Stimulated activated CD4-positive, alpha-beta T cell treated with anti-CD3 and anti-CD28 coated beads, Interleukin-4, amount 100 ng/mL, for 48 hours (primary cell): ENCODE measurements at places on chromosomes 12 and 14.
A peak's percentile ranks its signal among the peaks of the same experiment; 100 is the strongest.

DNA sequence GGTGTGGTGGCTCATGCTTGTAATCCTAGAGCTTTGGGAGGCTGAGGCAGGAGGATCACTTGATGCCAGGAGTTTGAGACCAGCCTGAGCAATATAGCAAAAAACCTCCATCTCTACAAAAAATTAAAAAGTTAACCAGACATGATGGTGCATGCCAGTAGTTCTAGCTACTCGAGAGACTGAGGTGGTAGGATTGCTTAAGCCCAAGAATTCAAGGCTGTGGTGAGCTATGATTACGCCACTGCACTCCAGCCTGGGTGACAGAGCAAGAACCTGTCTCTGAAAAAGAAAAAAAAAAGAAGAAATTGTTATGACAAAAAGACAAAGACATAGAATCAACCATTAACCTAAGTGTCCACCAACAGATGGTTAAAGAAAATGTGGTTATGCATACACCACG, 2.1 kb upstream of the ATP23 start:
- no peak for DNase-seq

DNA sequence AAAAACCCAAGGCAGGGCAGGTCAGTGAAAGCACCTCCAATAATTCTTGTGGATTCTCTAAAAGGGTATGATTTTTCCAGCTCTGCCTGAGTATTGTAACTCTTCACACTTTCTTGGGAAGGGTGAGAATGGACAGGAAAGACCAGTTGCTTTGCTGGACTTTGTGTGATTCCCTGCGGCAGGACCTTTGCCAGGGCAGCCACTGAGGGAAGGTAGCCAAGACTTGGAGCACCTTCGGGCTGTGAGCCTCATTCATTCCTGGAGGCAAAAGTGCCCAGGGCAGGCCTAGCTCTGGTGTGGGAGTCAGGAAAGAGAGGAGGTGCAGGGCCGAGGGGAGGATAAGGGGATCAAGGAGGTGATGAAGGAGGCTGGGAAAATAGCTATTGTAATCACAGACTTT, 80.2 kb downstream of the VCPKMT start:
- DNase-seq, result no peak

DNA sequence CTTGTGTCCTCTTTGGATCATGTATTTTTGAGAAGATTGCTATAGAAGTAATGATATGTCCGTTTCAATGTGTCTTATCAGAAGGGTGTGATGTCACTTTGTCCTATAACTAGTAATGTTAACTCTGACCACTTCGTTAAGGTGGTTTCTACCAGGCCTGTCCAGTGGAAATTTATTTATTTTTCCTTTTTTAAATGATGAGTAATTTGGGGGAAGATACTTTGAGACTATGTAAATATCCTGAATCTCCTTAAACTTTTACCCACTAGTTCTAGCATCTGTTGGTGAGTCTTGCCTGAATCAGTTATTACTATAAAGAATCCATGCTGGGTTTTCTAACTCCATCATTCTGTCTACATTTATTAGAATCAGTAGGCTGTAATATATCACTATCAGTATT, 15.3 kb downstream of the EP400 start:
- DNase-seq, result no peak

DNA sequence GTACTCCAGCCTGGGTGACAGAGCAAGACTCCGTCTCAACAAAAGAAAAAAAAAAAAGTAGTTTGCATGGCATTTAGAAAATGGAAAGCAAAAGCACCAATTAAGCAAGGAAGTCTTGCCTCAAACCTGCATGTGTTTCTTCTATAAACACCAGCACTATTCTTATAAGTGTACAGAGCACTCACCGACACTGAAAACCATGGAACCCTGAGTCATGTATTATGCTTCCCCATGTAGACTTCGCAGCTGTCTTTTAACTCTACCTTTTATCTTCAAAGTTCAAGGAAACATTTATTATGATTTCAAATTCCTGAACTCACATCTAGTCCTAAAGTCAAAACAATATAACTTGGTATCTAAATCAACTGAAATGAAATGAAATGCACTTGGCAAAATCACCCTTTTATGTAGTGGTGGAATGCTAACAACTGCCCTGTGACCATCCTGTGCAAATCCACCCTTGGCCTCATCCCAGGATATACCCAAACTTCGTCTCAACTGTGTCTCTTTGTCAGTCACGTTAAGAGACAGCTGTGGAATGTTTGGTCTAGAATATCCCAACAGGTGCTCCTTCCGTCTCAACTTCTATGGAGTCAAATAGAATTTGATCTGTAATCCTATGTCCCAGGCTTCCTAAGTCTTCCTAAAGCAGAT, 4.8 kb downstream of the BCAT1 start:
- DNase-seq, result no peak

- DNase-seq, result no peak
These were observed 1009.5 kb upstream of the TMEM132C start for GRCh38 chr12:127257366-127257935.

DNA sequence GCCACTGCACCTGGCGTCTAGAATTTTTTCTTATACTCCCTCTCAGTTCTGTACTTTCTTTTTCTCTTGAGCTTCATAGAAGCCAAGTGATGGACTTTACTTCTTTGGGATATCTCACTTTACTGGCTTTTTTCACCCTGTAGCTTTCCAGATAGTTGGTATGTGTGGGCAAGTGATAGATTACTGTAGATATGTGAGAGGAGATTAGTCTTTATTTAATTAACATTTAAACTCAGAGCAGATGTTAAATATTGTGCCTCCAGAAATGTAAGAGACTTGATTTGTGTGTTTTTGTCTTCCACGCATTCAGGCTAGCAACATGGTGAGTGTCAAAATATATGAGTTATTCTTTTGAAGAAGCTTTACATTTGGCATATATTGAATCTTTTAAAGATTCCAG, 39.5 kb upstream of the SLC17A8 start:
- no peak for DNase-seq

DNA sequence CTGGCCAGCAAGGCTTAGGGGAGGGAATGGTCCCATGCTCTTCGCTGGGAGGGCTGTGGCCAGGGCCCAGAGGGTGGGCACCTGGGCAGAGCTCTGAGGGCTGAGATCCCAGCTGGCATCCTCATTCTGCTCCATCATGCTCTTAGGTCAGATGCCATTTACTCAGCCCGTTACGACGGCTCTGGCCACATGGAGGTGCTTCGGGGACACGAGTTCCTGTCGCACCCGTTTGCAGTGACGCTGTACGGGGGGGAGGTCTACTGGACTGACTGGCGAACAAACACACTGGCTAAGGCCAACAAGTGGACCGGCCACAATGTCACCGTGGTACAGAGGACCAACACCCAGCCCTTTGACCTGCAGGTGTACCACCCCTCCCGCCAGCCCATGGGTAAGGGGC, 30.8 kb upstream of the LRP1-AS start:
- no peak for DNase-seq

- no peak for DNase-seq
These were observed 368.6 kb downstream of the DAD1 start for GRCh38 chr14:22220427-22220826.

- no peak for DNase-seq
These were observed 9.9 kb downstream of the PLBD2 start for GRCh38 chr12:113368331-113368730.

DNA sequence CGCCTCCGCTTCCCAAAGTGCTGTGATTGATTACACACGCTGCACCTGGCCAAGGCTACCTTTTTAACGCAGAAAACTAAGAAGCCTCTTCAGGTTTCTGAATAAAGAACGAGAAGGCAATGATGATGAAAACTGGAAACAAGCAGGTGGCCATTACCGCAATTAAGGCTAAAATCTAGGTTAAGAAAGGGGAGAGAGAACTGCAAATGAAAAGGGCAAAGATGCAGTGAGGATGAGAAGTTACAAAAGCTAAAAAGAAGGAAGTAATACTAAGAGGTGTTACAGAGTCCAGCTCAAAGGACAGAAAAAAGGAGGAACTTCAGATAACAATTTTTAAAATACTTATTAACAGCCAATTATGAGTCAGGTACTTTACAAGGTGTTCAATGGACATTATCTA, 79.7 kb downstream of the DUSP16 start:
- DNase-seq, result no peak

GRCh38 chr14:79248771-79249170, 962.5 kb downstream of the DIO2 start:
- DNase-seq, result no peak

DNA sequence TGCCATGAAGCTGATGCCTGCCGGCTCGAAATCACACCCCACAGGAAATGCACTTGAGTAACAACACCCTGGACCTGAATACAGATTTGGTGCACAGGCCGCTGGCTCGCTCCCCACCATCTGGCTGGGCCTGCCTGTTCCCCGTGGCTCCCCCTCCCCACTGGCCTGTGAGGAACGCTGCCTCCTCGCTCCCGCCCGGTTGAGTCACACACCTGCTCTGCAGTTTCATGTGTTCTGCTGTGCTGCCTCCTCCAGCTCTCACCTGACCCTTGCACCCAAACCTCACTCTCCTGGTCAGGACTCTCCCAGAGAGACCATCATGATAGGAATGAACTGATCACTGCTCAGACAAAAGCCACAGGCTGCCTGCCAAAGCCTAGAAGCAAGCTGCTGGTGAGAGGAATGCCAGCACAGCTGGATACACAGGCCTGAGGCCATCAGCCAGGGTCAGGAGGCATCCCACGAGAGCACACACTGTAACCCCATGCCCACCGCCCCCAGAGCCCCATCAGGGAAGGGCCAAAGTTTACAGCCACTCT, 3.8 kb upstream of the SIVA1 start:
- DNase-seq, result no peak

DNA sequence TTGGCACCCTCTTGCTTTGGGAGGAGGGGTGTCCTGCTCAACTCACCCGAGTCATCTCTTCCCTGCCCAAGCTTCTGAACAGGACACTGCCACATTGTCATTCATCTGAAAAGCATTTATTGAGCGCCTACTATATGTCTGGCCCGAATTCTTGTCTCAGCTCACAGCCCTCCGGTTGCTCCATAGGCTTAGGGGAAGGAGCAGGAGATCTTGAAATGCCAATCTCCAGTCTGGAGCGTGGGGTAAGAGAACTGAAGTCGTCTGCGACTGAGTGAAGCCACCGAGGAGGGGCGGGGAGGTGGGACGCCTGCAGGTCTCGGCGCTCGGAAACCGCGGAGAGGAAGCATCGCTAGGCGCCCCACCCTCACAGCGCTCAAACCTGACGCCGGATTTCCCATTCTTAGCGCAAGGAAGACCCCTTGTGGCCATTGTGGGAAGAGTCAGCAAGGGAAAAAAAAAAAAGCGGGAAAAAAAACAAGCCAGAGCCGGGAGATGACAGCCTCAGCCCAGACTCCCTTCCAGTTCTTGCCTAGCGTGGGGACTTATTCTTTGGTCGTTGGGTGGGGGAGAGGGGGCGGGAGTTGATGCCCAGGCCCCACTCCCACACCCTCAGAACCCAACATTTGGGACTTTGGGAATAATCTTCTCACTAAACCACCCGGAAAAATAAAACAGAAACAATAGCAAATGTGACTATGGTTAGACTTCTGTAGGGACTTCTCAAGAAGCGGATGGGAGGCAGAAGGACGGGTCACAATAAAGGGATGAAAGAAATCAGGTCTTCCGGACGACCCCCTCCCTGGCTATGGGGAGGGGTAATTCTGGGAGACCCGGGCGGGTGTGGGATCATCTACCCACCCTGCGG, 28.2 kb upstream of the SMUG1 start:
- DNase-seq, result peak; percentile 64

DNA sequence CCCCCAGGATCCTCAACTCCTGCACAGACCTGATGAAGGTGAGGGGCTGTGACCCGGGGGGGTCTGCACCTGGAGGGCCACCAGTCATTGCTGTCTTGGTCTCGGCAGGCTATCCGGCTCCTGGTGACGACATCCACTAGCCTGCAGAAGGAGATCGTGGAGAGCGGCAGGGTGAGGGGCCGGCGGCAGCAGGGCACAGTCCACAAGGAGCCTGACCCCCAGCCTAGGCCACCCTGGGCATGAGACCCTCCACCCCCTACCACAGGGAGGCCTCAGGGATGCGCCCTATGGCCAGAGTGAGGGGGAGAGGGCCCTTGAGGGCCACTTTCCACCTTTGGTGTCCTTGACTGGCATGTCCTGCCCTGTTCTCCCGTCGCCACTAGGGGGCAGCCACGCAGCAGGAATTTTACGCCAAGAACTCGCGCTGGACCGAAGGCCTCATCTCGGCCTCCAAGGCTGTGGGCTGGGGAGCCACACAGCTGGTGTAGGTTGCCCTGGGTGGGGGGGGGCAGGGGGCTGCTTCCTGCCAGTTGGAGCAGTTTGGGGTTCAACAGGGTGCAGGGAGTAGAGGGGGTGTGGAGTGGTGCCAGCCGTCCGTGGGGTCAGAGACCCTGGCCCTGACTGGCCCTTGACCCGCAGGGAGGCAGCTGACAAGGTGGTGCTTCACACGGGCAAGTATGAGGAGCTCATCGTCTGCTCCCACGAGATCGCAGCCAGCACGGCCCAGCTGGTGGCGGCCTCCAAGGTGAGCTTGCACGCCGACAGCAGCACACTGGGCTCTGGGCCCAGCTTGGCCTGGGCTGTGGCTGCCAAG, 25.0 kb downstream of the HIP1R start:
- peak; percentile 77 for DNase-seq

GRCh38 chr12:28958553-28959195, 190.4 kb upstream of the FAR2 start:
- DNase-seq, result no peak

- DNase-seq, result no peak
These were observed 9.8 kb upstream of the NFKBIA start for GRCh38 chr14:35414365-35414764.

- no peak for DNase-seq
These were observed 5.5 kb downstream of the RNASE1 start for GRCh38 chr14:20797164-20797563.

DNA sequence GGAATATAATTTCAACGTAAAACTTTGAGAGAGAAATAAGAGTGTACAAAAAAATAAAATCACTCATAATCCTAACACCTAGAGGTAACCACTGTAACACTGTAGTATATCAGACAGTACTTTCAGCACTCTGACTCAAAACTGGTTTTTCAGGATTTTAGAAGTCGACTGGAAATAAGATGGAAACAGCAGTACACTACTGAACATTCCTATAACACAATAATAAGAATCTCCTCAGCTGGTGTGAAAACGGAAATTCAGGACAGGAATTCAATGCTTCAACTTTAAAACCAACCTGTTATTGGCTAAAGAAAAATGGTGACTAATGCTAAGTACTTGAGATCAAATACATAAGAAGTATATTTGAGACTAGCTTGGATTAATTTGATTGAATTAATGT, 12.3 kb upstream of the PITPNM2 start:
- DNase-seq, result no peak

- DNase-seq, result no peak
These were observed 23.8 kb downstream of the GRIN2B start for GRCh38 chr12:13957576-13957975.

- DNase-seq, result no peak
These were observed 606 bp downstream of the PRIMA1 start for GRCh38 chr14:93787465-93788292.

DNA sequence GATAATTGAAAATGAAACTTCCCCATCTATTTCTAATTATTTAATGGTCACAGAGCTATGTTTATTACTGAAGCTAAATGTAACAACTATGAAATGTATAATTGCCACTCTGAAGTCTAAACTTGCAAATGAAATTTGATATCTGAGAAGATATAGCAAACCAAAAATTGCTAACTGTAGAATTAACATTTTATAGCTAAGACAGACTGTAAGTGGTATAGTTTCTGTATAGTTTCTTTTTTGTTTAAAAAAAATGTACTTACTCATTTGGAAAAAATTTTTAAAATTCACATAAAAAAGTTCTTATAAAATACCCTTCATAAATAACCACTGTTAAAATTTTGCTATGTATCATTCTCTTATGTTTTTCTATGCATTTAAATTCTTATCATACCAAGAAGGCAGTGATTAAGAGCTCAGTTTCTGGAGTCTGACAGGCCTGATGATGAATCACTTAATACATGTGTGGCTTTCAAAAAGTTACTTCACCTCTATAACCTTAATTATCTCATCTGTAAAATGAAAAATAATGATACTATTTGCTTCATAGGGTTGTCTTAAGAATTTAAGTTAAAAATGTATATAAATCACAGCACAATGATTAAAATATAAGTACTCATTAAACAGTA, 214.7 kb upstream of the GARIN2 start:
- no peak for DNase-seq
